Activated CD8-positive, alpha-beta T cell treated with anti-CD3 and anti-CD28 coated beads for 36 hours (primary cell): ENCODE measurements at places on chromosomes 3 and 15. TPM values are rescaled to one million over a fixed set of nuclear protein-coding genes. Genes with fewer than 3 reads are reported as not detected.
A peak's percentile ranks its signal among the peaks of the same experiment; 100 is the strongest.

- DNase-seq = no peak
- H3K27me3 ChIP-seq = no peaks in the 10 kb centered on the region
- H3K4me3 ChIP-seq = no peak overlapping the region
- H3K36me3 ChIP-seq = peaks cover 21% of the 10 kb centered on the region
Observed at GRCh38 chr3:9420850-9421549, 23.6 kb downstream of the SETD5 start.

- no peaks in the 10 kb centered on the region for H3K27me3 ChIP-seq
- H3K4me1 ChIP-seq = peaks cover 63% of the 10 kb centered on the region
Observed at GRCh38 chr3:42081838-42082473, 9.2 kb upstream of the TRAK1 start.

- no peak overlapping the region for H3K4me3 ChIP-seq
- H3K4me1 ChIP-seq = no peaks in the 10 kb centered on the region
- H3K27ac ChIP-seq = no peak overlapping the region
- no peaks in the 10 kb centered on the region for H3K36me3 ChIP-seq
Observed at GRCh38 chr15:45441686-45442085, 63.3 kb upstream of the GATM start.

GRCh38 chr3:163779396-163780344 is 1298.6 kb downstream of the SI start:
- H3K4me3 ChIP-seq = no peak overlapping the region
- H3K27me3 ChIP-seq = no peaks in the 10 kb centered on the region

DNA sequence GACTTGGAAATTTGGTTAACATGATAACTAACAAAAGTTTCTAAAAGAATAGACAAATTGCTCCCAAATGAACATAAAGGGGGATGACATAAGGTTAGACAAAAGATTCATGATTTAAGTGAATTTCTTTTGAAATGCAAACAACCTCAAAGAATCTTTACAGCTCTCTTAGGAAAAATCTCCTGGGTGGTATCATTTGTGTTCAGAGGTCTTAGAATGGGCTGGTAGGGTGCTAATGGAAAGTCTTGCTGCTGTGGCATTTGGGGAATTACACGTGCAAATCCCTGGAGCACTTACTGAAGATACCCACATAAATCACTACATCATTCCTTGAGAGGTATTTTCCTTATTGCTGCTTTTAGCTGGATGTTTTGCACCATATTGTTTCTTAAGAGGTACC is 14.4 kb upstream of the ROBO2 start:
- no peak for DNase-seq
- H3K36me3 ChIP-seq = no peaks in the 10 kb centered on the region
- no peaks in the 10 kb centered on the region for H3K27me3 ChIP-seq

GRCh38 chr3:111385971-111386495 is 156.0 kb upstream of the CD96 start:
- DNase-seq = no peak
- H3K4me1 ChIP-seq = no peaks in the 10 kb centered on the region
- no peak overlapping the region for H3K4me3 ChIP-seq
- H3K27me3 ChIP-seq = no peaks in the 10 kb centered on the region
- H3K36me3 ChIP-seq = no peaks in the 10 kb centered on the region

GRCh38 chr3:101998256-101998926 is 149.1 kb downstream of the NFKBIZ start:
- H3K4me1 ChIP-seq = peaks cover 28% of the 10 kb centered on the region
- H3K27ac ChIP-seq = no peak overlapping the region
- no peak for DNase-seq
- H3K36me3 ChIP-seq = no peaks in the 10 kb centered on the region
- H3K4me3 ChIP-seq = no peak overlapping the region

- peaks cover 2% of the 10 kb centered on the region for H3K4me1 ChIP-seq
- H3K4me3 ChIP-seq = no peak overlapping the region
- peak; percentile 76 for DNase-seq
- H3K27me3 ChIP-seq = no peaks in the 10 kb centered on the region
Observed at GRCh38 chr15:77907824-77908751, 169.4 kb downstream of the TBC1D2B start.

- H3K4me3 ChIP-seq = peak overlapping the region; percentile 76
- peaks cover 17% of the 10 kb centered on the region for H3K4me1 ChIP-seq
- H3K27me3 ChIP-seq = no peaks in the 10 kb centered on the region
- peaks cover under 1% of the 10 kb centered on the region for H3K36me3 ChIP-seq
- H3K27ac ChIP-seq = peak overlapping the region; percentile 71
Observed at GRCh38 chr3:49170744-49171118, 667 bp upstream of the KLHDC8B start.

- no peaks in the 10 kb centered on the region for H3K4me1 ChIP-seq
- H3K36me3 ChIP-seq = no peaks in the 10 kb centered on the region
- no peak overlapping the region for H3K27ac ChIP-seq
Observed at GRCh38 chr3:9213019-9213634, 36.3 kb downstream of the SRGAP3 start.

- no peak for DNase-seq
- H3K36me3 ChIP-seq = no peaks in the 10 kb centered on the region
- H3K4me3 ChIP-seq = no peak overlapping the region
- no peak overlapping the region for H3K27ac ChIP-seq
Observed at GRCh38 chr3:69699183-69699582, 40.1 kb upstream of the MITF start.

- DNase-seq = no peak
- peaks cover 2% of the 10 kb centered on the region for H3K4me1 ChIP-seq
- no peaks in the 10 kb centered on the region for H3K27me3 ChIP-seq
- H3K4me3 ChIP-seq = no peak overlapping the region
- no peaks in the 10 kb centered on the region for H3K36me3 ChIP-seq
- H3K27ac ChIP-seq = no peak overlapping the region
Observed at GRCh38 chr3:153829606-153830170, 291.5 kb upstream of the ARHGEF26 start.

- H3K36me3 ChIP-seq = no peaks in the 10 kb centered on the region
- no peak overlapping the region for H3K4me3 ChIP-seq
- no peaks in the 10 kb centered on the region for H3K4me1 ChIP-seq
- no peaks in the 10 kb centered on the region for H3K27me3 ChIP-seq
- no peak for DNase-seq
Observed at GRCh38 chr3:167451282-167451681, 22.6 kb downstream of the SERPINI2 start.

GRCh38 chr15:69042531-69042930 is 28.0 kb downstream of the NOX5 start:
- DNase-seq = no peak
- peaks cover under 1% of the 10 kb centered on the region for H3K27me3 ChIP-seq
- H3K4me1 ChIP-seq = no peaks in the 10 kb centered on the region
- H3K36me3 ChIP-seq = no peaks in the 10 kb centered on the region
- no peak overlapping the region for H3K27ac ChIP-seq

DNA sequence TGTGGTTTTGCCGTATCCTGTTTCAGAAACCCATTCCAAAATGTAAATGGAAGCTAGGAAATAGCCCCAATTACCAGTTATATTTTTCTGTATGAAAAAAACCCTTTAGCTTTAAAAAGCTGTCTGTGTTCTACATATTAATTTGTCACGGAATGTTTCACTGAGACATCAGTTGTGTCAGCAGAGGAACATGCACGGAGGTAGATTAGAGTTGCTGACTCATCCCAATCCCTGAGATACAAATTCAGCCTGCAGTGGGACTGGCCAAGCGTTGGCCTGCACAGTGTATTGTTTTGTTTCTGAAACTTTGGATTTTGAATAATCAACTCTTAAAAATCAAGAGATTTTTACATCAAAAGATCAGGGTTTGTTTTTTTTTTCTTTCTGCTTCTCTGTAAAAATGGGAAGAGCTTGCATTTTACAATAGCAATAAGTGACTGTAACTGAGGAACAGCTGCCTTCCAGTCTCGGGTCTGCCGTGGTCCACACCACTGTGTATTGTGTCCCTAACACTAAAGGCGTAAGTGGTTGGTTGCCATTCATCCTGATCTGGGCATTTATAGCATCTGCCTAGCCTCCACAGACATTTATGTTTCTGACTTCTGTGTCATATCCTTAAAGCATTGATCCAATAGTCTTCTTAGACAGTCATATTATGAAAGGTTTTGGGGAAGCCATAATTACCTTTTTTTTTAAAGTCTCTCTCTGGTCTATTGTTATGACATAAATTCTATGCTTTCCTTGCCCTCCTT is 218.1 kb downstream of the ADAMTSL3 start:
- no peaks in the 10 kb centered on the region for H3K4me1 ChIP-seq
- H3K4me3 ChIP-seq = no peak overlapping the region
- peaks cover 3% of the 10 kb centered on the region for H3K27me3 ChIP-seq

DNA sequence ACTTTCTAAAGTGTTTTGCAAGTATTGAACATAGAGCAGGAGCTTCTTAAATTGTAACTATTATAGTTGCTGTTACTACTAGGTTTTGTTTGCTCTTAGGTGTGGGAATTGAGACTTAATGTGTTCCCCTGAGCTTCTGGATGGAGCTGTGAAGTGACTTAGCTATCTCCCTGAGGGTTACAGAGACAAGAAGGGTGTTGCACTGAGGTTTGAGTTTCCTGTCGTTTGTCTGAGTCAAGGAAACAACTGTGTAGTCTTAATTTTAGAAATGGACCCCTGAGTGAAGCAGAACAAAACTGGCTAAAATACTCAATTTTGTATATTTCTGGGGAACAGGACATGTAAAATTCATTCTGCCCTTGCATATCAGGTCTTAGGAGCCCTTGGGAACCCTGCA is 20.4 kb downstream of the TTC21A start:
- peaks cover 18% of the 10 kb centered on the region for H3K4me1 ChIP-seq
- no peak overlapping the region for H3K4me3 ChIP-seq
- no peaks in the 10 kb centered on the region for H3K27me3 ChIP-seq
- no peak overlapping the region for H3K27ac ChIP-seq
- no peaks in the 10 kb centered on the region for H3K36me3 ChIP-seq

- no peak for DNase-seq
- H3K4me1 ChIP-seq = no peaks in the 10 kb centered on the region
- no peak overlapping the region for H3K4me3 ChIP-seq
Observed at GRCh38 chr3:134621854-134622253, 29.0 kb downstream of the KY start.

GRCh38 chr3:128847666-128848370 is 31.6 kb upstream of the ACAD9 start:
- peaks cover 22% of the 10 kb centered on the region for H3K4me1 ChIP-seq
- no peak for DNase-seq
- H3K36me3 ChIP-seq = no peaks in the 10 kb centered on the region
- no peaks in the 10 kb centered on the region for H3K27me3 ChIP-seq
- no peak overlapping the region for H3K4me3 ChIP-seq

DNA sequence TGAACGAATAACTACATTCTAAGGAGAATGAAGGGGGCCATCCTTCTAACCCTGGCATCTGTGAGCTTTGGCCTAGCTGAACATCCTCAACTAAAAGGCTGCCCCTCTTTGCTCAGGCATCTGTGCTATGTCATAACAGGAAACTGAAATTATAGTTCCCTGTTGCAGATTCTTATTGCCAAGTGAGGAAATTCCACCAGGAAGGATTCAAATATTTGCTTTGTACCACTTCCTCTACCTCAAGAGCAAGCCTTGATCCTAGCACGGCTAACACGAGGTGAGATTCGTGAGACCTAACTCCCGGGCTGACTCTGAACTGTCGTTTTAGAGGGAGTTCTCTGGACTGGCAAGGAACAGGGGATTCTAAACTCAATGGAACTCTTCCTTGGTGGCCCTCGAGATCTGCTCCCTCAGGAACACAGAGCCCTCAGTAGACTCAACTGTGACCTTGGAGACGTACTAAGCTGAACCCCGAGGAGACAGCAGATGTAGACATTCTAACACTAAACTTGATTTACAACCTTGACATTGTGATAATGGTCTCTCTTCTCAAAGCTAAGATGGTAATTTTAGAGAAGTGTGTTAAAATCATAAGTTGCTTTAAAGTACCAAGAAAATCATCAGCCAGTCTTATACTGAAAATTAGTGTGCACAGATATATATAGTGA is 4.2 kb downstream of the SPG21 start:
- peaks cover 24% of the 10 kb centered on the region for H3K36me3 ChIP-seq
- no peak overlapping the region for H3K4me3 ChIP-seq
- no peak for DNase-seq
- no peak overlapping the region for H3K27ac ChIP-seq

DNA sequence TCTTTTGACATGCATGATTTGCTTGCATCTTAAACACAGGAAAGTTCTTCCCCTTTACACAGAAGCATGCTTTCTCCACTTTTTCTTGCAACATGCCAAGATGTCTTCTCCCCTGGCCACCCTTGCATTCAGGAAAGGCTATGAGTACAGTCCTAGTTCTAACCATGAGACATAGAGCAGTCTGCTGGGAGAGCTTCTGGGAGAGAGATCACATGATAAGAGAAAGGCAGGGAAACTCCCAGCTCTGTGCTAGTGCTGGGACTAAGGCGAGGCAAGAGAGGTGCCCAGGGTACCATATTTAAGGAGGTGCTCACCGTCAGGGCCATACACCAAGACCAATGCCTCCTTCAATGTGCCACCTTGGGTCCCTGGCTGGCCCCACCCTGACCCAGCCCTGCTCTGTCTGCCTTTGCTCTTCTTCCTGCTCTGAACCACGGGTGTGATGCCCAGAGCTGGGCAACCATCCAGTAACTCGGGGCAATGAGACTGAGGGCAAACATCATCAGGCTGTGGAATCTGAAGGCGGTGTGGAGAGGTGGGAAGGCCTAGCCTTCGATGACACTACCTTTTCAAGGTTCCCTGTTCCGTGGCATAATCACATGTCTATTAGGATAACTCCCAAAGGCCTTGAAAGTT is 77.4 kb upstream of the PRR20G start:
- no peak overlapping the region for H3K27ac ChIP-seq
- no peak for DNase-seq
- H3K4me1 ChIP-seq = no peaks in the 10 kb centered on the region

- DNase-seq = no peak
- no peaks in the 10 kb centered on the region for H3K36me3 ChIP-seq
- no peak overlapping the region for H3K4me3 ChIP-seq
- peaks cover 8% of the 10 kb centered on the region for H3K4me1 ChIP-seq
- H3K27me3 ChIP-seq = peaks cover 10% of the 10 kb centered on the region
Observed at GRCh38 chr15:70017801-70018200, 79.9 kb downstream of the TLE3 start.

DNA sequence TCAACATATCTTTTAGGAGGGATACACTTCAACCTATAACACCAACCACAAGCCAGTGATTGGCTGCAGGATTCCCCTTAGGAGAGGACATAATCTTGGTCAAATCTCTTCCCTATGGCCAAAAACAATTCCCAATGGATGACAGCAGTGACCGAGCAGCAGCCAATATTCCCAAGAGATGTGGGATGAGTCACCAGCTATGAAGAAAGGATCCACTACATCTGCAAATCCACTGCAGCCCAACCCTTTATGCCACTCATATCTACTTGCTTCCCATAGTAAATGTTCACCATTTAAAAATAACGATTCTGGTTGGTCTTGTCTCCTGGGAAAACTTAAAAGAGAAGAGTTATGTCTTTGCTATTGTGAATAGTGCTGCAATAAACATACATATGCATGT is 4.5 kb upstream of the IQCF5 start:
- no peak for DNase-seq
- H3K36me3 ChIP-seq = no peaks in the 10 kb centered on the region
- H3K27me3 ChIP-seq = peaks cover 12% of the 10 kb centered on the region
- no peak overlapping the region for H3K27ac ChIP-seq
- no peak overlapping the region for H3K4me3 ChIP-seq
- H3K4me1 ChIP-seq = no peaks in the 10 kb centered on the region

Gene TJP1
- total RNA-seq = not detected

Gene TEX264
- 26.0 TPM for total RNA-seq

Gene TICRR
- 27.0 TPM for total RNA-seq

Gene SPINK8
- total RNA-seq = not detected

Gene CPNE4
- total RNA-seq = not detected

Gene MST1
- total RNA-seq = 11.8 TPM

Gene GOLGA6L7
- total RNA-seq = not detected

Gene ACTRT3
- 0.54 TPM for total RNA-seq

Gene GALNT15
- not detected for total RNA-seq

Gene CLDN16
- not detected for total RNA-seq
